ENCODE measurements at places on chromosomes 11 and 22.

- DNase-seq = peak; percentile 40
Observed at GRCh38 chr22:19941365-19942082, at the start of the genes COMT and TXNRD2. Gene COMT, plus strand, starts transcription at chr22:19941772. Its CDS starts 20,755 bp downstream, at chr22:19962527. Gene TXNRD2, minus strand, starts transcription at chr22:19941818. Its CDS starts 15 bp downstream, at chr22:19941803.

GRCh38 chr11:34259087-34259486, 98.7 kb downstream of the ABTB2 start:
- no peak for DNase-seq

DNA sequence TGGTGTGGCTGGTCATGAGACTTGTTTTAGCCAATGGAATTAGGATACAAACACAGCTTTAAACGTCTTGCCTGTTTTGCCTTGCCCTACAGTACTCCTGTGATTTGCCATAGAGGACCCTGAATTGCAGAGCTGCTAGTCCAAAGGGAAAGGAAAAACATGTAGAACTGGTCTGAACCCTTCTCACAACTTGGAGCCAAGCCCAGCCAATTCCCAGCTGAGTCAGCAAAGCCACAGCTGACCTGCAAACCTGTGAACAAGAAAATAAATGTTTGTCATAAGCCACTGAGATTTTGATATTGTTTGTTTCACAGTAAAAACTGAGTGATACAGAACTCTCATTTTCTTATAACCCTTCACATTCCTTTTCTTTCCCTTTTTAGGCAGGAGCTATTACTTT, 360.5 kb upstream of the API5 start:
- no peak for DNase-seq

DNA sequence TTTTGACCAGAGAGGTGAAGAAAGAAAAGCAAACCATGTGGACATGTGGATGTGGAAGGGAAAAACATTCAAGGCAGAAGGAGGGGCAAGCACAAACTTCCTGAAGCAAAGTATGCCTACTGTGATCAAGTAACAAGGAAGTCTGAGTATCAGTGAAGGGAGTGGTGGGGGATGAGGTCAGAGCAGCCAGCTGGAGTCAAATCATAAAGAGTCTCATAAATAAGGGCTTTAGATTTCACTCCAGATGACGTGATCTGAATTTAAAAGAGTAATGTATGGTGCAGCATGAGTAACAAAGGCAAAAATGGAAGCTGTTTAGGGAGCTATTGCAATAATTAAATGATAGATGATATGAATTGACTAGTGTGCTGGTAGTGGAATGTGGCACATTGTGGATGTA, 665.4 kb upstream of the CCDC90B start:
- DNase-seq = no peak

DNA sequence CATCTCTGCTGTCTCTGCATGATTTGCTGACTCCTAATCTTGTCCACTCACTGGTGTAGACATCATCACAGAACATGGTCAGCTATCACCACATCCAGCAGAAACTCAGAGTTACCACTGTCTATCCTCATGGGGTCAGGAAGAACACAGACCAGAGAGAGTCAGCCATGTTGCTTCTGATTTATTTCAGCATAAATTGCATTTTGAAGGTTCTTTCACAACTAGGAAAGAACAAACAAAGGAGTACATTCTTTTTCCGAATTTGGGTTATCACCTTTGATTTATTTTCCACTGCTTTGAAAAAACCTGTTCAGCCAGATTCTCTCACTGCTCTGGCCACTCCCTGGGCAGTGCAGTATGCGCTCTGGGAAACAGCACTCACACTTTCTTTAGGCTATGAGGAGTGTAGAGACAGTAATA, 172.0 kb upstream of the MTMR2 start:
- DNase-seq = no peak

GRCh38 chr22:48186146-48186790, 1423.8 kb downstream of the TBC1D22A start:
- DNase-seq = no peak

DNA sequence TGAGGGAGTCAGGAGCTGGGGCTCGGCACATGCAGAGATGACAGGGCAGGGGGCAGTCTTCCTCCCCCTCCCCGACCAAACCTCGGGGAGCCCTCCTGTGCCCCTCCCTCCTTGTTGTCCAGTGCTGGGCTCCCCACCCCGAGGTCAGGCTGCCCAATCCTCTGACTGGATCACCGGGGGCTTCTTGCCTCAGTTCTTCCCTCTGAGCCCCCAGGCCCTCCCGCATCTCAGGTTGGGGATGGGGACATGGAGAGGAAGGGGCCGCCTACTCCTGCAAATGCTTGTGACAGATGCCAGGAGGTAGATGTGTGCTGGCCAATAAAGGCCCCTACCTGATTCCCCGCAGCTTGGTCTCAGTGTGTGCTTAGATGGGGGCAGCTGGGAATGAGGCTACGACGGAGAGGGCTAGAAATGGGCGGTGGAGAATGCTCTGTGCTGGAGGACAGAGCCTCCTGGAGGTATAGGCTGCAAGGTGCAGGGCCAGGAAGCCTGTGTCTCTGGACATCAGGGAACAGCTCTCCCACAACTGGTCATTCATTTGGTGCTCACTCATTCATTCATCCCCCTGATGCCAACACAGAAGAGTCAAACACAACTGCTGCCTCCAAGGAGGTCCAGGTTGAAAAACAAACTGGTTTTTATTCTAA, 8.4 kb downstream of the RHBDD3 start:
- DNase-seq = no peak

DNA sequence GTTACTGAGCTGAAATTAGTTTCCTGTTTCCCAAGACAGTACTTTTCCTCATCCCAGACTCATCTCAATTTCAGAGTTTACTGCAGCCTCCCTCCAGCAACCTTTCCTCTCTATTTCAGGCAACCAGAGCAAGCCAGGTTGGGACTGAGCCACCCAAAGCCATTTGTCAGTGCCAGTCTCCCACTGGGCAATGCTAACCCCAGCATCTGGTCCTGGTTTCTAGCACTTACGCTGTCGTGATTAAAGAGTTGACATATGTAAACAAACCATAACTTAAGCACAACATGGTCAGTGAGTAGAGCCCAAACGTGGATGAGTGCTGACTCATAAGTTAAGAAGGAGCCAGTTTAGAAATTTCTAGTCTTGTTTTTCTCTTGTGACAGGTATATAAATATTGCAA, 119.6 kb upstream of the BLID start:
- no peak for DNase-seq

- no peak for DNase-seq
Observed at GRCh38 chr22:44364751-44365130, 52.0 kb upstream of the SHISAL1 start.

- DNase-seq = no peak
Observed at GRCh38 chr11:76240161-76240540, 33.8 kb upstream of the WNT11 start.

- no peak for DNase-seq
Observed at GRCh38 chr22:37167981-37168647, 18.4 kb upstream of the IL2RB start.

DNA sequence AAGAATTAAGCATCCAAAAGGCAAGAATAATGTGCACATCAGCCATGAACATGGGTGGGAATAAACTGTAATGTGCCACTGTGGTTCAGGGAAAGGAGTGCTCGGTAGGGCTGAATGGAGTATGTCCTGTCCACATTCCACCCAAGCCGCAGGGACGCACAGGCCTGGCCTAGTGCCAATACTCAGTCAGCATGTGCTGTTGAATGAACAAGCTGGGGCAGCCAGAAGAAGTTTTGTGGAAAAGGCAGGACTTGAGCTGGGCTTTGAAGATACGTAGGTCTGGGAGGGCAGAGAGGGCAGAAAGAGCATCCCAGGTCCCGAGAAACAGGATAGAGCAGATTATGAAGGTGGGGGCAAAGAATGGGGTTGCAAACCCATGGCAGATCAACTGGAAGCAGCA, 60.0 kb upstream of the PLET1 start:
- DNase-seq = peak; percentile 56

DNA sequence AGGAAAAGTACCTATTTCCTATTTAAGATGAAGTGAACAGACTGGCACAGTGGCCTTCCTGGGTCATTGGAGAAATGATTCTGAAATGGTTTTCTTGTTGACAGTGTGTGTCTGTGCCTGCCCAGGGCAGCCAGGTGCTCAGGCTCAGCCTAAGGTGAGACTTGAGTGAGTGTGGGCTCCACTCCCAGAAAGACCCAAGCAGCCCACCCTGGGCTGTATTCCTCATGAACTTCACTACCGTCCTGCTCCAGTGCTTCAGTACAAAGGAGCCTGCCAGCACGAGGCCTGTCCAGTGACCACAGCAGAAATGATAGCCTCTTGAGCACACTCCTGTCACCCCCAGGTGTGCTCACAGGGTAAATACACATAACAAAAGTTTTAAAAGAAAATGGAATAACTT, 49.5 kb downstream of the GAB4 start:
- no peak for DNase-seq

GRCh38 chr11:11983427-11983826, 25.0 kb downstream of the DKK3 start:
- no peak for DNase-seq

DNA sequence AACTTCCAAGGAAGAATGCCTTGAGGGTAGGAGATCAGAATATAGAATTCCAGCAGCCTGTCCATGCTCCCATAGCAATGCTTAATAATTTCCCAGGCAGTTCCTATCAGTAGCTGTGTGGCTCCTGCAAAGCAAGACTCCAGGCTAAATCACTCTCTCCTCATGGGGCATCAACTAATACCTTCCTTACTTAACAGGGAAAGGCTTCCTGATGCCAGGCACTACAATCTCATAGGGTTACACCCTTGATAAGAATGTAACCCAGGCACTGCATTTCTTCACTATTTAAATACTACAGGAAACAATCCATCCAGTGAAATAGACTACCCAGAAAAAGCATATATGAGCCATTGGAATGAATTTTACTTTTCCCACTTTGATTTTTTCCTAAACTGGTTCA, 615.0 kb upstream of the ARHGAP42 start:
- no peak for DNase-seq

DNA sequence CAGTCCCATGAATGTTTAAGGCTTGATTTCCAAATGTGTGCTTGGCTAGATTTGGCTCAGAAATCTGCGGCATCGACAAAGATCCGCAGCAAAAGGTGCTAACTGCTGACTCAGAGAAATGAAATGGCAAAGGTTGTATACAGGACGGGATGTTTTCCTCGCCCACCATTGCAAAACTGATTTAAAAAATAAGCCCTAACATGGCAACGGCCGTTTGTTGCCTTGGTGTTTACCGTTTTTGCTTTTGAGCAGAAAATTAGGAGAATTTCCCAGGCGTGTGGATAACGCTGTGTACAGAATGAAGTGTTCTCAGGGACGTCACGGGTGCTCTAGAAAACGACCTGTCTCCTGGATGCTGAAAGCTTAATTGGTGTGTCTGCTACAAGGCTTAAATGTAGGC, 70.2 kb downstream of the ARHGAP8 start:
- no peak for DNase-seq

DNA sequence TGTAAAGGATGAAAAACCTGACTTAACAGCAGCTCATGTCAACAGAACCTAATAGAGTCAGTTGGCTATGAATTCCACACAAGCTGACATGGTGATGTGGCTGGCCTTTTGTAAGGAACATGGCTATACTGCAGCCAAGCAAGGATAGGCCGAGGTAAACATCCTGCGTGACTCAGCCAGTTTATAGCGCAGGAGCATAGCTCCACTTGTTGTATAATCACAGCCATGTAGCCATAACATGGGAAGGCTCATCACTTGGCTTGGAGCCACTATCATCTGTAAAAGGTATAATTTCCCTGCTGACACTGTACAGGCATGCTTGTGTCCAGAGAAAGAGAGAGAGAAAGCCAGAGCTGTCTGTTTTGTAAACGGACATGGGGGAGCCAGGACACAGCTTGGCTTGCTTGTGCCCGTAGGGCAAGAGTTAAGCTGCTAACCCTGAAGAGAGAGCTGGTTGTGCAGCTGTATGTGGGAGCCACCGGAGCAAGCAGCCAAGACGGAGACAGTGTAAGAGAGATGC, 104.4 kb upstream of the PLET1 start:
- no peak for DNase-seq

- DNase-seq = no peak
Observed at GRCh38 chr11:63814383-63814736, 1.1 kb downstream of the SPINDOC start.

DNA sequence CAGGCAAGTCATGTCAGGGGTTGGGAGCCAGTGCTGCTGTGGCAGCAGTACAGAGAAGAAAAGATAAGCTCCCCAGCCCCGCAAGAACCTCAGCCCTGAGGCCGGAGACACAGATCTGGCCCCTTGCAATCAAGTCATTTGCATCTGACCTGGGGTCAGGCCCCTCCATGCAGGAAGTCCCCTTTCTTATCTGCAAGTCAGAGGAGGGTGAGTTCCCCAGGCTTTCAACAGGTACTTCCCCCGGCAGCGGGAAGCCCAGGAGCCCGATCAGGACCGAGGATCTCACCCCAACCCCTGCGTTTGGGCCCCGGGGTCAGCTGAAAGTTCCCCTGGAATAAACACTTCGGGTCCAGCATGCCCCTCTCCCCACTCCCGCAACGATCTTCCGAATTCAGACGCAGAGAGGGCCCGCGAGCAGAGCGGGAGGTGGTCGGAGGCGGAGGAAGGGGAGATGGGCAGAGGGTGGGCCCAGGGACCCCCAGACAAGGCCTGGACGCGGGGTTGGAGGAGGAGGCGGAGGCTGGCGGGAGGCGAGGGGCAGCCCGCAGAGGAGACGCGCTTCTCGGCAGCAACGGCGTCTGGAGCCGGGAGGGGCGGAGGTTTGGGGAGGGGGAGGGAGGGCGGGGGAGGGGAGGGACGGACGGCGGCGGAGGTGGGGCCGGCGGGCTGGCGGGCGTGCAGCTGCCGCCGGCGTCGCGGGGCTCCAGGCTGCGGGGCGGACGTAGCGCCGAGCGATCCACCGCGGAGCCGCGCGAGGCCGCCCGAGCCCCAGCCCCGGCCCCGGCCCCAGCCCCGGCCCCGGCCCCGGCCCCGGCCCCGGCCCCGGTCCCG, at the start of gene TSPAN18:
TSPAN18 (plus strand) TSS at position 680 of the 831 bp plus-strand sequence. CDS start 179,455 bp downstream, outside the sequence.
- no peak for DNase-seq

DNA sequence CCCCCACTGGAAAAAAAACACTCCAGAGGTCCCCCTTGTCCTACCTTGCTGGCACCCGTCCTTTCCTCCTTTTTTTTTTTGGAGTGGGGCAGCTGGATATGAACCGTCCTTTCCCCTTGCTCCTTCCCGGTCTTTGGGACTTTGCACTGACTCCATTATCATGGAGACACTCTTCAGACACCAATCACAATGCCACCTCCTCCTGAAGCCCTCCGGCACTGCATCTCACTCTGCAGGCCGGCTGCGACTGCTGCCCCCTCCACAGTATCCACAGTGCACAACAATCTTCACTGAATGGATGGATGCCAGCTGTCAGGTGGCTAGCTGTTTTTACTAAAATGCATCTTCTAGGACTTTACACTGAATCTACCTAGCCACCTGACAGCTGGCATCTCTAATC, 12.7 kb upstream of the RGL4 start:
- no peak for DNase-seq

DNA sequence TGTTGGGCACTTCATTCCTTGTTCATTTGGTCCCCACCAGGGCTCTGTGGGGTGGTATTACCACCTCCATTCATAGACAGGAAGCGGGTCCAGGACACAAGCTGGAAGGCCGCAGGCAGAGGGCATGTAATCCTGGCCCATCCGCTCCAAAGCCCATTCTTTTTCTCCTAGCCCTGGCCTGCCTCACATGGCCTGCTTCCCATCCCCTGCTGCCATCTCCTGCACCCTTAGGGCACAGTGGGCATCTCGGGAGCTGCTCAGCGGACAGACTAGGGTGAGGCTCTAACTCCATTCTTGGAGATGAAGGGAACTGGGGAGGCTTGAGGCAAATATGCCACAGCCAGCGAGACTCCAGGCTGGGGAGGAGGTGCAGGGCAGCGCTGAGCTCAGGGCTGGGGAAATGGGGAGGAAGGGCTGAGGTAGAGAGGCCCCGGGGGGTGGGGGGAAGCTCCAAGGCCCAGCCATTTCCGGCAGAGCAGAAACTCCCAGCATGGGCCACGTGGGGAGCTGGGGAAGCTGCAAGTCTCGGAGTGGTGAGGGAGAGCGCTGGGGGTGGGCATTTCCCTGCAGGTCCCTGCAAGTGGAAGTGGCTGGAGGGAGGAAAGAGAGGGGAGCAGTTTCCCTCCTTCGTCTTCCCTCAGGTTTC, 14.3 kb upstream of the BCL9L start:
- DNase-seq = peak; percentile 70

All from foreskin melanocyte (primary cell).